Astrocyte of the hippocampus (primary cell): ENCODE measurements at places on chromosomes 5 and 9.

GRCh38 chr9:78187763-78188484 lies 48.0 kb upstream of the CEP78 start:
- DNase-seq = peak; percentile 78

- peak; percentile 37 for DNase-seq
Measured at GRCh38 chr9:11933926-11934325, 759.3 kb upstream of the TYRP1 start.

- no peak for DNase-seq
Measured at GRCh38 chr9:127109212-127109711, 13.2 kb downstream of the ANGPTL2 start.

- no peak for DNase-seq
Measured at GRCh38 chr9:4541856-4542255, 51.6 kb downstream of the SLC1A1 start.

DNA sequence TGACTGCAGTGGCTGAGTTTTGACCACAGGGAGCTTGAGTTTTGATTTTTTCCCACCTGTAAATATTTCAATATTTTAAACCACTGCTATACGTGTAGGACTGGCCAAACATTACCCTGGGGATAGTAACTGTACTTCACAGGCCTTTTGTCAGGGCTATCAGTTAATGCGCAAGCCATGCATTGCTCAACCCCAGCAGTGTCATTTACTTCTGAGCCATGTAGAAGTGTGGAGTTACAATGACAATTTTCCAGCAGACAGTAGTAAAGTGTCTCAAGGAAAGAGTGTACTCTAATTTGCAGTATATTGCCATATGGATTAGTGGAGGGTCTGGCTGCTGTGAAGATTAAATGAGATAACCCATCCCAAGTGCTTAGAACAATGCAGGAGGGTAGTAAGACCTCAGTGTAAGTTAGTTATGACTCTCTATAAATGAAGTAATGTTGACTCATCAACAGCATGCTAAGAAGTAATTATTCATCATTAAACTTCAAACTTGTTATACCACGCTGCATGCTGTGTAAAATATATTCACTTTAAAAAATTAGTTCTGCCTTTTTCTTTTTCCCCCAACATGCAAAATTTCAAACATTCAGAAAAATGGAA lies 489.2 kb downstream of the KDM4C start:
- DNase-seq = no peak

DNA sequence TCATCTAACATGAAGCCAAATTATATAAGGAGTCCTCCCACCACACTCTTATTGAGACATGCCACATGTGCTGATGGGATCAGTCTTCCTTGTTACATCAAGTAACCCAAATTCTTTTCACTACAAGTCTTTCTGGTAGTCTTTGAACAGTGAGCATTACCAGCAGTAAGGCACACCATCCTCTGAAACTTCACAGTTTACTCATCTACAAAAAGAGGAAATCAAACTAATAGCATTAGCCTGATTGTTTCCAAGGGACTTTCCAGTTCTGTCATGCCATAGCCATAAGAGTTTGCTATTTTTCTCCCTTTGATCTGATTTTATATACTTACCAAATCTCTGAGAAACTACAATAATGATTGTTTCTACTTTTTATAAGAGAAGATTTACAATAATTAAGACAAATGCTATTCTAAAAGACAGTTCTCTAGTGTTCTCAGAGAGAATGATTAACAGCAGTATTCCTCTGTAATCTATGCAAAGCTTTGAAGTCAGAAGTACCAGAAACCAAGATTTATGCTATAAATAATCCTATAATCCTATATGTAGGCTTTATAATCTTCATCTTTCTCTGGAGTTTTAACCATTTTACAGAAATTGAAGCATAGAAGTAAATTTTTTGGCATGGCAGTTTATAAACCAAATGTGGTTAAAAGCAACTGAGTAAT lies 166.2 kb upstream of the ACO1 start:
- no peak for DNase-seq

DNA sequence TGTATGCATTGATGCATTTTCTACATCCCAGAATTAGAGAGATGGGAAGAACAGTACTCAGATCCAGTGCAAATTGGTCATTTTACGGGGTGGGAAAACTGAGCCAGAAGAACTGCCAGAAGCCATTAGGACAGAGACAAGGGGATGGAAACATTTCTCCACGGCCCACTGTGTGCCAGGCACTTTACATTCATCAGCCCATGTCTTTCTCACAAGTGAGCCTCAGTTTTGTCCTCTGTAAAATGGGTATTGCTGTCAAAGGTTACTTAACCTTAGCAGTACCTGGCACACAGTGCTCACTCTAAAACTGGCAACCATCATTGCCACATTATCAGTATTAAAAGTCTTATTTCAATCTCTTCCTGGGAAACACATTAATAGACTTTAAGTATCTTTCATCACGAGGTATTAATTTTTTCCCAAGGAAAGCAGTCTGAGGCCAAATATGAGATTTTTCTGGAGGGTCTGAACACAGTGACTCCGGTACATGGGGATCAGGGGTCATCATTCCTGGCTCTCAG lies 5.2 kb downstream of the DUSP1 start:
- DNase-seq = peak; percentile 93

DNA sequence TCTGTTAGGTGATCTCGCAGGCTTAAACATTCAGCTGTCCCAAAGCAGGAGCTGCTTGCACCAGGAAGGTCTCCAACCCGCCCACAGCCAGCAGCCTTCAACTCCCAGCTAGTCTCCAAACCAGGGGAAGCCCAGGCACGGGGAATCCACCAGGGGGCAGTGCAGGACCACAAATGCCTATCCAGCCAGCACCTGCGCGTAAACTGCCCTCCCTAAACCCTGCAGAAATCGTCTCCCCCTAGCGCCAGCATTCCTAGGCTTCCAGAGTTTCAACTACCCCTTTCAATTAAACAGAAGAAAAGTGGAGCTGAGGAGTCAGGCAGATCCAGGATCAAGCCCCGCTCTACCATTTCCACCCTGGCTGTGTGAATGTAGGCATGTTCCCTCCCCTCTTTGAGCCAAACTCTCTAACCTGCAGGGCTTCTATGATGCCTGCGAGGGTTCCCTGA lies 72.0 kb downstream of the HRH2 start:
- DNase-seq = peak; percentile 95

- peak; percentile 53 for DNase-seq
Measured at GRCh38 chr5:171848486-171848885, 62.9 kb downstream of the SMIM23 start.

DNA sequence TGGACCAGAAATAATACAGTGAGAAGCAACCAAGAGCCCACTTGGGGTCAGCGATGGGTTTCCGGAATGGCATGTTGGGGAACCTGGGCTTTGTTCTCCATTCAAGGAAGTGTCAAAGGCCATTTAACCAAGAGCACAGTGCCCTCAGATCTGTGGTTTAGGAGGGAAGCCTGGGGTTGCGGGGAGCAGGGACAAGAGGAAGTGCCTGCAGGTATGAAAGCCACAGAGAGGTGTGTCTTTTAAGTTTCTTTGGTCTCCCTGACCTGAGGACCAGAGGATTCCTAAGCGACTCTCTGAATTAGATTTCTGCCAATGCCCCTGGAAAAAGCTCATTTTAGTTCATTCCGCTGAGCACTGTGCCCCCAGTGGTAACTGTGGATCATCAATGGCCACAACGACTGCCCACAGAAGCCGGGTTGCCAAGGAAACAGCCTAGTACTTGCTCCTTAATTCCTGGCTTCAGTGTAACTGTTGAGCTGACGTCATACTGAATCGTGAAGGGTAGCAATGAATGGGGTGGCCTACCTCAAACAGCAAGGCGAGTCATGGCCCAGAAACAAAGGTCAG lies 107.3 kb upstream of the SPIN1 start:
- DNase-seq = peak; percentile 74

GRCh38 chr5:20555034-20555433 lies 567.0 kb upstream of the CDH18 start:
- DNase-seq = no peak

DNA sequence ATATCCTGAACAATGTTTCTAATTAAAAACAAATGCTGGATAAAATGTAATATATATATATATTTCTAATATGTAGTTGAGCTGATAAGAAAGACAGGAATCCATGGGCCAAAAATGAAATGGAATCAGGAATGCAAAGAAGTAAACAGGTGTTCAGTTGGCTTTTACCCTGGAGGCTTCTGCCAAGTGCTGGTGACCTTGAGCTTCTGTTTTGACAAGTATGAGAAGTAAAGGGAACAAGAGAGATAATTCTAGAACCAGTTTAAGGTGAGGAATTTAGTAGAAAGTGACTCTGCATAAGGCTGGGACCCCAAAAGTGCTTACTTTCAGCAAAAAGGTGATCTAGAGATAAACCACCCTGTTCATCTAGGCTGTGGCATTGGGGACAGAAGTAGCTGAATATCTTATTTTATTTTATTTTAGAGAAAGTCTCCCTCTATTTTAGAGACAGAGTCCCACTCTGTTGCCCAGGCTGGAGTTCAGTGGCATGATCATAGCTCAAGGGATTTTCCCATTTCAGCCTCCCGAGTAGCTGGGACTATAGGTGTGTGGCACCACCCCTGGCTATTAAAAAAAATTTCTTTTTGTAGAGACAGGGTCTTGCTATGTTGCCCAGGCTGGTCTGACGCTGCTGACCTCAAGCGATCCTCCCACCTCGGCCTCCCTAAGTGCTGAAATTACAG lies 27.0 kb downstream of the DCAF10 start:
- no peak for DNase-seq

GRCh38 chr9:120434532-120434931 lies 145.4 kb downstream of the CDK5RAP2 start:
- DNase-seq = peak; percentile 44

DNA sequence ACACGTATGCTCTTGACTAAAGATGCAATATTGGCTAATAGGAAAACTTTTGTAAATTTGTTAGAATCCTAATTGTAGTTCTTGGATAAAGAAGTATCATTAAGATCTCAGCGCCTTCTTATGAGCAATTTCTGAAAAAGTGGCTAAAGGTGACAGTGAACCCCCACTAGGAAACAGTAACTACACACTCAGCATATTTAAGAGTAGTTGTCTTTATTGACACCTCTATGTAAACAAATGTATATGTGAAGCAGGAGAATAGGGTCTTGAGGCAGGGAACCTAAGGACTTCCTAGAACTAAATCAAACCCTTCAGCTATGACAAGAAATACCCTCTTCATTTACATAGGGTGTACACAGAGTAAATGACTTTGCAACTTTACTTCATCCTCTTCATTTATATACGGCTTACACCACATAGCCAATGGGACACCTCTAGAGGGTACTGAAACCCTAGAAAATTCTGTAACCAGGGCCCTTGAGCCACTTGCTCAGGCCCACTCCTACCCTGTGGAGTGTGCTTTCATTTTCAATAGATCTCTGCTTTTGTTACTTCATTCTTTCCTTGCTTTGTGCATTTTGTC lies 2.8 kb downstream of the NIPSNAP3A start:
- DNase-seq = no peak

DNA sequence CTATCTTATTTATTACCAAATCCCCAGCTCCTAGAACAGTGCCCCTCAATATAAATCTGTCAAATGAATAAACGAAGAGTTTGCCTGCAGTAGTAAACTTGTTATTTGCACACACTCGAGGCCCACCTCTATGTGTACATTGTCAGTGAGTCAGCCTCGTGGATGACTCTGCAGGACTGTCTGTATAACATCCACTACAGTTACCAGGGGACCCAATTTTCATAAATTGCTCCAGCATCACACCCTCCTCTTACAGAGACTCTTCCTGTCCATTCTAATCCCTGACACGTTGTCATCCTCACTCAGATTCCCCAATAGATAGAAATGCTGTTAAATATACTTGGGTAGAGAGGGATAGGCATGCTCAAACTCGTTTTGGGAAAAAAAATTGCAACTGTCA lies 478.5 kb downstream of the RAB3C start:
- DNase-seq = no peak

GRCh38 chr5:163509291-163509951 lies 4.0 kb downstream of the MAT2B start:
- peak; percentile 44 for DNase-seq

DNA sequence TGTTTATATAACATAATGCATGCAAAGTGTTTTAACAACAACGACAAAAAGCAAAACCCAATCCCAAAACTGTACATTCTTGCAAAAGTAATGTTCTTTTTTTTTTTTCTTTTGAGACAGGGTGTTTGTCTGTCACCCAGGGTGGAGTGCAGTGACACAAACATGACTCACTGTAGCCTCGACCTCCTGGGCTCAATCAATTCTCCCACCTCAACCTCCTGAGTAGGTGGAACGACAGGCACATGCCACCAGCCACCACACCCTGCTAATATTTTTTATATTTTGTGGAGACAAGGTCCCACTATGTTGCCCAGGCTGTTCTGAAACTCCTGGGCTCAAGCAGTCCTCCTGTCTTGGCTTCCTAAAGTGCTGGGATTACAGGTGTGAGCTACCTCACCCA lies 13.6 kb upstream of the HAVCR1 start:
- no peak for DNase-seq

GRCh38 chr5:126925482-126925881 lies 104.9 kb downstream of the MARCHF3 start:
- no peak for DNase-seq

DNA sequence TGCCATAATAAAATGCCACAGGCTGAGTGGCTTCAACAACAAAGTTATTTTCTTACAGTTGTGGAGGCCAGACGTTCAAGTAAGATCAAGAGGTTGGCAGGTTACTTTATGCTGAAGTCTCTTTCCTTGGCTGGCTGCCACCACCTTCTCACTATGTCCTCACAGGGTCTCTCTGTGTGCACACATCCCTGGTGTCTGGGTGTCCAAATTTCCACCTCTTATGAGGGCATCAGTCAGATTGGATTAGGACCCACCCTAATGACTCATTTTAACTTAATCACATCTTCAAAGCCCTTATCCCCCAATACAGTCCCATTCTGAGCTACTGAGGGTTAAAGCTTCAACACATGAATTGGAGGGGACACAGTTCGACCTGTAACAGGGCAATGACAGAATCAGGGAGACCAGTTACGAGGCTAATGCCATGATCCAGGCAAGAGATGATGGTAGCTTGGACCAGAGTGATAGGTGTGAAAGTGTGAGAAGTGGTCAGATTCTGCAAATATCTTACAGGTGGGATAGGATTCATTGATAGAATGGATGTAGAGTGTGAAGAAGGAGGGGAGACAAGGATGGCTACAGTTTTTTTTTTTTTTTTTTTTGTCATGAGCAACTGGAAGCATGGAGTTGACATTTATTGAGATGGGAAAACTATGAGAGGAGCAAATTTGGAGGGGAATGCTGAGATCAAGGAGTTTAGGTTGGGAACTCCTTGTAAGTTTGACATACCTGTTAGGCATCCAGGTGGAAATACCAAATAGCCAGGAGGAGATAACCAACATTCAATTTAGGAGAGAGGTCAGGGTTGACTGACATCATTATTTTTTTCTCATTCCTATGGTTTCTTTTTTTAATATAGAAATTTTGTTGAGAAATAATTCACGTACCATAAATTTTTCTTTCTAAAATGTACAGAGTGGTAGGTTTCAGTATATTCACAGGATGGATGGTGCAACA lies 39.6 kb upstream of the FGF1 start:
- DNase-seq = no peak
